ENCODE measurements at places on chromosomes 2 and 18.

- DNase-seq = no peak
These were observed 618.6 kb downstream of the ZEB2 start for GRCh38 chr2:143901185-143901842.

DNA sequence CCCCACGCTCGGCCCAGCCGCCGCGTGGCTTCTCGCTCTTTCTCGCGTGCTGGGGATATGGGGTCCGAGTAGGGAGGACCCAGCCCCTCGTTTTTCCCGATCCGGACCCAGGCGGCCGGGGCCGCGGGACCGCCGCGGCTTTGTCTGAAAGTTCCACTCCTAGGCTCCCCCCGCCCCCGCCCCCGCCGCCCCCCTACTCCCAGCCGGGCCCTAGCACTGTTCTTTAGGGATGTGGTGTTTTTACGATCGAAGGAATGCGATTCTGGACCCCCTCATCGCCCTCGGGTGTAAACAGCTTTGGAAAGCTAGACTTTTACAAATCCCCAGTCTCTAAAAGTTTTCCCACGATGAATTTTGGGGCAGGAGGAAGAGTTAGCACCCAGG, 819 bp downstream of the TGIF1 start:
- no peak for DNase-seq

DNA sequence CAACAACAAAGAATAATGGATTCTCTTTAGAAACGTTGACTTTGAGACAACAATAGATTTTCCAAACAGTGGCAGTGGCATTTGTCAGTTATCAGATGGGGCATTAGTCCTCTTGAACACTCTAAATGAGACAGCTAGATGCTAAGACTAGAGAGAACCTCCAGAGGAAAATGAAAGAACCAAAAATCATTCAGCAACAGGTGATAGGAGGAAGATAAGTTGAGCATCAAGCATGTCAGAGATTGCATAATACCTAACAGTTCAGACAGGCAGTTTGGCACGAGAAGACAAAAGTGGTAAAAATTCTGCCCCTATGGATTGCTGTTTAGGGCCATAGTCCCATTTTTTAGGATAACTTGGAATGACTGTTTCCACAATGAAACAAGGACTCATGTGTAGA, 67.9 kb upstream of the NOL4 start:
- DNase-seq = no peak

DNA sequence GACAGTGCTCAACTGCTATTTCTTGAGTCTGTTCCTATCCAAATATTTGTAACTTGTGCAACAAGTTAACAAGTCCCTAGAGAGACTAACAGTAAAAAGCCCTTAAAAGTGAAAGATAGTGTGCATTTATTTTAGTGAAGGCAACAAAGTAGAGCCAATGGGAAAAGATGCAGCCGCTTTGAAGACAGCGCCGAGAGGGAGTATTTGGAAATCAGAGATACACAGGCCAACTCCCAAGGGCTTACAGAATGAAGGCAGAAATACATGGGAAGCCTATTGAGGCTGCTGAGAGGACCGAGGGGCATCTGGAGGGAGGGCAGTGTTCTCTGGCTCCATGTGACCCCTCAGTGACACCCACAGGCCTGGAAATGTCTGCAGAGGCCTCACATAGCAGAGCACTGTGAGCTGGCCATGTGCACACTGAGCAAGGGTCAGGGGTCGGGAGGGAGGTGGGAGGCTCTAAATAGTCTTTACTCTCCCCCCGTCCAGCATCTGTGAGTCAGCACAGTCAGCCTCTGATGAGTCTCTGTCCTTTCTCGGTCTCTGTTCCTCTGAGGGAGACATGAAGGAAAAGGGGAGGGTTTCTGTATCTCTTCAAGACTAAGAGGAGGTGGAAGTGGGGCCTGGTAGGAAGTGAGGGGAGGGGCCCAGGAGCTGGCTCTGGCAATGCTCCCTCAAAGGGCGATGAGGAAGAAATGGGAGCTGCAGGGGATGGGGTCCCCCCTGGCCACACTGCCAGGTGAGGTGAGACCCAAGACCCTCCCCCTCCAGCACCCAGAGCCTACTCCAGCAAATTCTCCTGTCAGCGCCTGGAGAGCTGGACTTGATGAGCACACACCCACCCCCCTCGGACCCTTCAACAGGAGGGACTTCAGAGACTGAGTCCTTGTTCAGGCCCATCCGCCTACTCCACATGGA, 133.6 kb downstream of the SP3 start:
- no peak for DNase-seq

DNA sequence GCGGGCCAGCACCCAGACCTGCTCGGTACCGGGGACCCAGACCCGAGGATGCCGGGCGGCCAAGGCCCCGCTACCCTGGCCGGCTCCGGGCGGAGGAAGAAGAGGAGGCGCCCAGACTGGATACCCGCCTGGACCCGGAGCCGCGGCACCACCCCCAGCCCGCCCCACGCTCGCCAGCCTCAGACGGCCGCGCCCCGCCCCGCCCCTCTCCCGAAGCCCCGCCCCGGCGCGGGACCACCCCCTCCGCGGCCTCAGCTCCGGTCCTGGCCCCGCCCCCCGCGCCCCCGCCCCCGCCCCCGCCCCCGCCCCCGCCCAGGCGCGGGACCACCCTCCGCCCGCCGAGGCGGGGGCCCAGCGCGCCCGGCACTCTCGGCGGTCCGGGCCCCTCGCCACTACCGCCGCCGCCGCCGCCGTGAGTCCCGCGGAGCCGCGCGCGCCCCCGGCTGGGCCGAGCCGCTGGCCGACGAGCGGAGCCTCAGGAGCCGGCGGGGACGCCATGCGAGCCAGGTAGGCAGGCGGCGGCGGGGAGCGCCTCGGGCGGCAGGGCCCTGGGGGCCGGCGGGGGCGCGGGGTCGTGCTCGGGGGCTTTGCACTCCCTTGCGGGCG, at the start of gene SH3BP4:
SH3BP4 (plus strand) TSS at position 354 of the 606 bp plus-strand sequence. CDS start 82,986 bp downstream, outside the sequence.
- no peak for DNase-seq

GRCh38 chr2:221518201-221518934, 53.7 kb downstream of the EPHA4 start:
- peak; percentile 81 for DNase-seq

- no peak for DNase-seq
These were observed 762 bp downstream of the INO80C start for GRCh38 chr18:35497027-35497369.

GRCh38 chr2:53942280-53942679, 28.5 kb downstream of the PSME4 start:
- DNase-seq = no peak

DNA sequence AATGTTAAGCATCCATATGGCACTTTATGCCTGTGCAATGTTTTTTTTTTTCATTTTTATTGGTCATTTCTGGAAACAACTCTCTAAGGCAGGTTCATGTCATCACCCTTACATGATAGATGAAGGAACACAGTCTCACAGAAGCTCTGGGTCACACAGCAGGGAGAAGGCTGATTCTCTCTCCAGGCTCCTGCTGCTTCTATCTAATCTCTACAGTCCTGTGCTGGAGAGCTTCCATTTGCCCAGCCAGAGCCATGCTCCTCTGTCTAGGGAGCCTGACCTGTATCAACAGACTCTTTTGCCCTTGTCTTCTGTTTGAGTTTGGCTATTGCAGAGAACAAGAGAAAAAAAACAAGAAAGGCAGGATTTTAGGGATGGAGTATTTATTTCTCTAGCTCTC, 584.8 kb downstream of the MBD2 start:
- DNase-seq = no peak

GRCh38 chr2:12001621-12002020, 255.2 kb downstream of the LPIN1 start:
- no peak for DNase-seq

DNA sequence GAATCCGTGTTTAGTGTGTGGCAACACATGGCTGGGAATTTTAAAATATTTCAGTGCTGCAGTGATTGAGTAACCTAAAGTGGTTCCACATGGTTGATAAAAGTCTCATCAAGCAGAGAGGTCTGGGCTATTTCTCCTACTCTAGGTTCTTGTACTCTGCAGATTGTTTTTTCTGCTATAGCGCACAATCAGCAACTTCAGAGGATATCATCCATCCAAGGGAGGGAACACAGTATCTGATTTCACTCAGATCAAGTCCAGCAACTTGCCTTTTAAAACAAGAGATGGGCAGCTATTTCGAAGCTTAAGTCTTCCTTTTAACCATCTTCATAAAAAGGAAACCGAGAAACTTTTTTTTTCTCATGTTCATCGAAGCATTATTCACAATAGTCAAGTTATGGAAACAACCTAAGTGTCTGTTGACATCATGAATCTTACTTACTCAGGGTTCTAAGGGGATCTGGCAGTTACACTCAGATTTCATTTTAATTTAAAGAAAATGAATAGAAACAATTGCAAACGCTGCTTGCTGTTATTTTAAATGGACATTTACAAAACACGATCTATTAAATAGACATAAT, 172.7 kb upstream of the TRIB2 start:
- DNase-seq = no peak

GRCh38 chr2:231621051-231621879, 28.6 kb downstream of the TEX44 start:
- DNase-seq = no peak

GRCh38 chr2:237653776-237654558, 26.6 kb downstream of the LRRFIP1 start:
- no peak for DNase-seq

GRCh38 chr2:19256121-19256601, 102.3 kb downstream of the OSR1 start:
- no peak for DNase-seq

- DNase-seq = no peak
These were observed 262.9 kb upstream of the KLHL29 start for GRCh38 chr2:23121968-23122648.

DNA sequence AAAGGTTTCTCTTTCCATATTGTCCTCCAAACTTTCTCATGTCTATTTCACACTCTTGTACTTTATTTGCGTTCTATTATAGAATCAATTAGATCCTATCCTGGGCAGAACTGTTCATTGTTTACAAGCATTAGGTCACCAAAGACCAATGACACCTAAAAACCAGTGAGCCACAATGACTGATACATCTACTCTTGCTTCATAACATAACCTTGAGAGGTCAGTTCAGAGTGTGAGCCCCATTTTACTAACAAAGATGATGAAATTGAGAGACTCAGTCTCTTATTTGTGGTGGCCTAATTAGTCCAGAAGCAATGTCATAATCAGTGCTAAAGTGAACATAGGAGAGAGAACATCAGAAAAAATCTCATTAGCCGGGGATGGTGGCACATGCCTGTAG, 248.9 kb upstream of the RBBP8 start:
- no peak for DNase-seq

DNA sequence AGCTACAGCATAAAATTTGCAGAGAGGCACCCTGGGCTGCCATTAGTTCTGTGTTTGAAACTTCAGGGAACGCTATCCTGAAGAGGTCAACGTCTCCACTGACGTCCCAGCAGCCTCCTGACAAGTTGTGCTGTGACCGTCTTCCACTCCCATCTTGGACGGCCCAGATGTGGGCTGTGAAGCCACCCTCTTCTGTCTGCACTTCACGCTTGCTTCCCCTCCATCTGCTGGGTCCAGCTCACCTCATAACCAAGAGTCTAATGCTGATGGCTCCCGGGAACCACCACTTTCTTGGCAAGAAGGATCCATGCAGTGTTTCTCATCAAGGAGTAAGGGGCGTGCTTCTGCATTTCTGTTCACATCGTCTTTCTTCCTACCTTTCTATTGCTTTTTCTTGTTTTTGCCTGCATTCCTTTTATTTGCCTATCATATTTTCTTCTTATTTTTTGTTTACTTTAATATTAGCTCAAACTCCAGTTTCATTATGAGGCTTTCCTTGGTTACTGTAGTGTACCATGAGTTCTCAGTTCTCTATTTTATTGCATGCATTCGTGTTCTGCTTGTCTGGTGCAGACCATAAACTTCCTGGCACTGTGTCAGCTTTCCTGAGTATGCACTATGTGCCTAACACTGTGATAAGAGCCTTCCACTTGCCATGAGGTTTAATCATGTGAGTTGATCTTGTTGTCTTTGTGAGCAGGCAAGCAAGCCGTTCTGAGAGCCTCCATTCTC, 631.8 kb upstream of the RAB6C start:
- DNase-seq = no peak

DNA sequence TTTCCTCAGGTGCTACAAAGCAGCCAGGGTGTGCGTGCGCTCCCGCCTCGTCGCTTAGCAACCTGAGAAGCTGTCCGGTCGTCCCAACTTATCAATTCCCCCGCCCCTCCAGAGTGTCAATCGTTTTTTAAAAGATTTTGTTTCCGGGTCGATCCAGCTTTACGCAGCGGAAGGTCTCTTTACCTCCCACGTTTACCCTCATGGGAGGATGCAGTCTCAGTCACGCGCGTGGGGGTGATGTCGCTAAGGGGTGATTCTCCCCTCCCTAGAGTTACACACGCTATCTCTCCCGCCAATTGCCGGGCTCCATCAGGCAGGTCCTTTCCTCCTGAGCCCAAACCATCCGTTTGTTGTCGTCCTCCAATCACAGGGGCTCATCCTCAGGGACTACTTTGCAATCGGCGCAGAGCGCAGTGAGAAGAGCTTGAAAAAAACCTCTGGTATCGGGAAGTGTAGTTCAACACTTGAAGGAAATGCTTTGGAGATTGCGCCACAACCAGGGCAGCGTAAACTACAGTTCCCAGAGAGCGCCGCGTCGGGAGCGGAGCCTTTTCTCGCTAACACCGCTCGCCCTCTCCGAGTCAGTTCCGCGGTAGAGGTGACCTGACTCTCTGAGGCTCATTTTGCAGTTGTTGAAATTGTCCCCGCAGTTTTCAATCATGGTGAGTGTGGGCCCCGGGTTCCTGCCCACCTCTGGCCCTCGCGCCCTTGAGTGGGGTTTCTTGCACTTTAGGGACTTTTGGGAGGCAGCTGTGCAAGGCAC, at the start of the genes MDH1 and WDPCP:
MDH1 (plus strand) TSS at position 579 of the 763 bp plus-strand sequence; CDS start at position 660, 81 bp downstream.
WDPCP (minus strand) TSS at position 93 of the 763 bp plus-strand sequence. CDS start 206 bp downstream, outside the sequence.
- DNase-seq = peak; percentile 96

- peak; percentile 10 for DNase-seq
These were observed 11.1 kb downstream of the CHRNA1 start for GRCh38 chr2:174753038-174753633.

- DNase-seq = no peak
These were observed 832.0 kb upstream of the ZEB2 start for GRCh38 chr2:145351864-145352425.

GRCh38 chr2:123696799-123697410, 328.2 kb upstream of the CNTNAP5 start:
- DNase-seq = no peak

DNA sequence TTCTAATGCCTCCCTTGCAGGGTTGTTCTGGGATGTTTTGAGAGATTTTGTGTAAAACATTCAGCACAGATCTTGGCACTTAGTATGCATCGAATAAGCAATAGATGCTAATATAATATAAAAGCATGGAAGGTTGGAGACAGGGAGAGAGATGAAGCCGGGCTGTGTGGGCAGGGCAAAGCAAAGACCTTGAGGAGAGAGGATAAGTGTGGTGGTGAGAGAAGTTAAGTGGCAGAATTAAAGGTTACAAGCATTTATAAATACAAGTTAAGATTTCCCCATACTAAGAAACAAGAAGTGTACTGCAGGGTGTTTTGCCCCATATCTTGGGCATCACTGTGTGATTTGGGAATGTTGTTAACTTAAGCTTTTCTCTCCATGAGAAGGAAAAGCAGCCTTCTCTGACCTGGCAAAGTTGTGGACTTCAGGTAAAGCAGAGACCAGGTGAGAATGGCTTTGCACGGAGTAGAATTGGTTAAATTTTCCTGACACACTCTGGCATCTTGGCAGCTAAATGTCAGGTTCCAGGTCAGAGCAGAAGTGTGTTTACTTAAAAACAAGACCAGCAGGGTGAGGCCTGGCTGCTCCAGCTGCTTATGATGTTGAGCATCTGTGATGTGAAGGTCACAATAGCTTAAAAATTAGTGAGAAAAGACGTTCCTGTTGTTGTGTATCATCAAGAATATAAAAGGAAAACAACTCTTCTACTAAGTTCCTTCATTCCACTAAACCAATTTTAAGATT, 288.5 kb upstream of the HNMT start:
- DNase-seq = no peak

Data from CD4-positive, alpha-beta T cell treated with Interleukin-15 for 4 hours (primary cell).